ENCODE measurements at places on chromosomes 6 and 20. TPM values are rescaled to one million over a fixed set of nuclear protein-coding genes. Genes with fewer than 3 reads are reported as not detected.
A peak's percentile ranks its signal among the peaks of the same experiment; 100 is the strongest.

DNA sequence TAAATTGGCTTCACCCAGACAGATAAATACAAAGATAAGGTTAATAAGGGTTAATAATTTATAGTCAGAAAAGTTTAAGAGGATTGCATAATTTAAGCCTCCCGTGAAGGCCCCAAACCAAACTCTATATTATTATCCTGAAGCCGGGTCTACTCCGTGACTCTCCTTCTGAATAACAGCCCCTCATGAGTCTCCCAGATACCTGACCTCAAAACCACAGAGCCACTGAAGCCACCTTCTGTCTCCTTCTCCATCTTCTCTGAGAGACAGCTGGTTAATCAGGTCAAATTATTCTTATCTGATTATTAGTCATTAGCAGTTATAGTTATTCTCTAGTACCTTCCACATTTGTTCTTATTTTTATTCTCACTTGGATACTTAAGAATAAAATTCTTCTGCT, 569.2 kb upstream of the AGPAT4 start:
- H3K27me3 ChIP-seq = no peaks in the 10 kb centered on the region
- DNase-seq = no peak
- H3K4me3 ChIP-seq = no peak overlapping the region

DUSP15 gene
- not detected for total RNA-seq

DNA sequence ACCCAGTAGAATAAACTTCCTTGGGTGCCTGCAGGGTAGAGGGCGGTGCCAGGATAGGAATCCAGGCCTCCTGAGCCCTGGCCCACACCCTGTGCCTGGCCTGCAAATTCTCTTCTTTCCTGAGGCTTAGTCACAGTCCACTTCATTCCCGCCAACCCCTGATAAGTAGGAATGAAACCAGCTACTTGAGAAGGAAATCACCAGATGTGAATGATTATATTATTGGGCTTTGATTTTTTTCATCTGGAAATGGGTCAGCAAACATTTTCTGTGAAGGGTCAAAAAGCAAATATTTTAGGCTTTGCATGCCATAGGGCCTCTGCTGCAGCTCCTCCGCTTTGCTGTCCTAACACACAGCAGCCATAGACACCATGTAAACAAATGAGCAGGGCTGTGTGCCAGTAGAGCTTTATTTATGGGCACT, 50.2 kb downstream of the STK35 start:
- no peaks in the 10 kb centered on the region for H3K36me3 ChIP-seq
- H3K27ac ChIP-seq = no peak overlapping the region
- H3K4me1 ChIP-seq = no peaks in the 10 kb centered on the region
- H3K27me3 ChIP-seq = no peaks in the 10 kb centered on the region
- no peak for DNase-seq

GRCh38 chr6:119240257-119241110, 109.1 kb downstream of the MAN1A1 start:
- peaks cover 33% of the 10 kb centered on the region for H3K36me3 ChIP-seq
- H3K27ac ChIP-seq = no peak overlapping the region
- H3K27me3 ChIP-seq = no peaks in the 10 kb centered on the region
- H3K4me3 ChIP-seq = no peak overlapping the region
- DNase-seq = no peak
- H3K4me1 ChIP-seq = no peaks in the 10 kb centered on the region

HTR1E gene
- not detected for total RNA-seq

POM121L2 gene
- total RNA-seq = not detected

CFAP206 gene
- not detected for total RNA-seq

NRN1 gene
- 0.75 TPM for total RNA-seq

GRCh38 chr20:58361481-58362205, 27.4 kb upstream of the VAPB start:
- DNase-seq = no peak
- H3K4me1 ChIP-seq = peaks cover 4% of the 10 kb centered on the region
- H3K36me3 ChIP-seq = peaks cover 61% of the 10 kb centered on the region
- no peak overlapping the region for H3K4me3 ChIP-seq
- H3K27me3 ChIP-seq = no peaks in the 10 kb centered on the region
- H3K27ac ChIP-seq = no peak overlapping the region

BPIFB2 gene
- total RNA-seq = not detected

PHACTR1 gene
- total RNA-seq = 0.05 TPM

GRCh38 chr6:148426317-148426977, 83.8 kb downstream of the SASH1 start:
- no peaks in the 10 kb centered on the region for H3K4me1 ChIP-seq
- no peaks in the 10 kb centered on the region for H3K27me3 ChIP-seq
- H3K27ac ChIP-seq = no peak overlapping the region
- H3K4me3 ChIP-seq = no peak overlapping the region
- DNase-seq = no peak
- no peaks in the 10 kb centered on the region for H3K36me3 ChIP-seq

DNA sequence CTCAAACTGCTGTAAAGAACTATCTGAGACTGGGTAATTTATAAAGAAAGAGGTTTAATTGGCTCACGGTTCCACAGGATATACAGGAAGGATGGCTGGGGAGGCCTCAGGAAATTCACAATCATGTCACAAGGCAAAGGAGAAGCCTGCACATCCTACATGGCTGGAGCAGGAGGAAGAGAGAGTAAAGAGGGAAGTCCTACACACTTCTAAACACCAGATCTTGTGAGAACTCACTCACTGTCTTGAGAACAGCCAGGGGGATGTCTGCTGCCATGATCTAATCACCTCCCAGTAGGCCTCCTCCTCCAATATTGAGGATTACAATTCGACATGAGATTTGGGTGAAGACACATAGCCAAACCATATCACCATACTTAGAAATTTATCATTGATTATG, 1307.0 kb upstream of the GJE1 start:
- no peak overlapping the region for H3K27ac ChIP-seq
- peaks cover 4% of the 10 kb centered on the region for H3K27me3 ChIP-seq
- no peak overlapping the region for H3K4me3 ChIP-seq
- no peak for DNase-seq
- H3K36me3 ChIP-seq = no peaks in the 10 kb centered on the region
- H3K4me1 ChIP-seq = no peaks in the 10 kb centered on the region

GRCh38 chr6:85058806-85059205, 294.4 kb upstream of the TBX18 start:
- H3K27me3 ChIP-seq = no peaks in the 10 kb centered on the region
- H3K27ac ChIP-seq = no peak overlapping the region
- no peaks in the 10 kb centered on the region for H3K4me1 ChIP-seq

DNA sequence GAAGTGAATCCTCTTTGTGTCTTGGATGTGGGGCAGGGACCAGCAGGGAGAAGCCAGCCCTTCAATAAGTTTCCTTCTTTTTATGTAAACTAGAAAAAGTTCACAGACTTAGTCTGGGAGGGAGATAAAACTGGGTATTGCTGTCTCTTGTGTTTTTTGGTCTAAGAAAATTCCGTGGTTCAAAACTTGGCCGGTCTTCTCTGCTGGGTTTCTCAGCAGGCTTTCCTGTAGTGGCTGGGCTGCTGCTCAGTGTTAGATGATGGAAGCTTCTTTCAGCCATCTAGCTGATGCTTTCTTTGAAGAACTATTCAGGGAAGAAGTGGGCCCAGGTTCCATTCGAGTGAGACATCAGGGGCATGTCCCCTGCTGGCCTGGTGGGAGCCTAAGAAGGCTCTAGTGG, 70.7 kb upstream of the SCP2D1 start:
- H3K27me3 ChIP-seq = no peaks in the 10 kb centered on the region
- no peaks in the 10 kb centered on the region for H3K4me1 ChIP-seq
- no peak overlapping the region for H3K4me3 ChIP-seq
- H3K27ac ChIP-seq = no peak overlapping the region

- H3K27me3 ChIP-seq = peaks cover 13% of the 10 kb centered on the region
- H3K27ac ChIP-seq = no peak overlapping the region
- H3K4me3 ChIP-seq = no peak overlapping the region
- no peaks in the 10 kb centered on the region for H3K36me3 ChIP-seq
- H3K4me1 ChIP-seq = peaks cover 7% of the 10 kb centered on the region
Observed at GRCh38 chr6:10643201-10643651, 51.2 kb downstream of the C6orf52 start.

DNA sequence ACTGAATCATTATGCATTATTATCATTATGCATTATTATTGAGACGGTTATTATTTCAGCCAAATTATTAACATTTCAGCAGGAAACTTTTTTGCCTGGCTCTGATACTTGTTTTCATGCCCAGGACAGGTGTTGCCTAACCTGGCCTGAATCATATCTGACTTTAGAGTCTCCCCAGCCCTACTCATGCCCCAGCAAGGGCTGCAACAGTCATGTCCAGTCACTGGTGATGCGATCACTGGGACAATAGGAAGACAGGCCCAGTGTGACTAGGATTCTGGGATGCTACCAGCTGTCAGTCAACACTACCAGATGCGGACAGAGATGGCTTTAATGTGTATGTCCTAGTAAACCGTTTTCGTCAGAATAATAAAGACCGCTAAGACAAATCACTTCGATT, 285.0 kb downstream of the KHDC1L start:
- no peaks in the 10 kb centered on the region for H3K4me1 ChIP-seq
- no peak overlapping the region for H3K27ac ChIP-seq
- no peak overlapping the region for H3K4me3 ChIP-seq
- H3K36me3 ChIP-seq = no peaks in the 10 kb centered on the region
- DNase-seq = no peak

- H3K4me1 ChIP-seq = peaks cover 52% of the 10 kb centered on the region
- no peak overlapping the region for H3K27ac ChIP-seq
- DNase-seq = no peak
- H3K36me3 ChIP-seq = peaks cover 3% of the 10 kb centered on the region
- H3K4me3 ChIP-seq = no peak overlapping the region
- H3K27me3 ChIP-seq = no peaks in the 10 kb centered on the region
Observed at GRCh38 chr6:20370393-20370792, 31.3 kb upstream of the E2F3 start.

YIPF3 gene
- total RNA-seq = 59.0 TPM

- H3K27ac ChIP-seq = peak overlapping the region; percentile 94
- DNase-seq = no peak
- peaks cover 48% of the 10 kb centered on the region for H3K4me1 ChIP-seq
- H3K4me3 ChIP-seq = peak overlapping the region; percentile 82
- peaks cover 39% of the 10 kb centered on the region for H3K36me3 ChIP-seq
Observed at GRCh38 chr20:49811825-49812506, 662 bp upstream of the SLC9A8 start.

GRCh38 chr6:38498805-38499445, 140.8 kb downstream of the BTBD9 start:
- peaks cover 5% of the 10 kb centered on the region for H3K4me1 ChIP-seq
- no peaks in the 10 kb centered on the region for H3K27me3 ChIP-seq
- no peaks in the 10 kb centered on the region for H3K36me3 ChIP-seq
- no peak overlapping the region for H3K27ac ChIP-seq
- no peak overlapping the region for H3K4me3 ChIP-seq

DNA sequence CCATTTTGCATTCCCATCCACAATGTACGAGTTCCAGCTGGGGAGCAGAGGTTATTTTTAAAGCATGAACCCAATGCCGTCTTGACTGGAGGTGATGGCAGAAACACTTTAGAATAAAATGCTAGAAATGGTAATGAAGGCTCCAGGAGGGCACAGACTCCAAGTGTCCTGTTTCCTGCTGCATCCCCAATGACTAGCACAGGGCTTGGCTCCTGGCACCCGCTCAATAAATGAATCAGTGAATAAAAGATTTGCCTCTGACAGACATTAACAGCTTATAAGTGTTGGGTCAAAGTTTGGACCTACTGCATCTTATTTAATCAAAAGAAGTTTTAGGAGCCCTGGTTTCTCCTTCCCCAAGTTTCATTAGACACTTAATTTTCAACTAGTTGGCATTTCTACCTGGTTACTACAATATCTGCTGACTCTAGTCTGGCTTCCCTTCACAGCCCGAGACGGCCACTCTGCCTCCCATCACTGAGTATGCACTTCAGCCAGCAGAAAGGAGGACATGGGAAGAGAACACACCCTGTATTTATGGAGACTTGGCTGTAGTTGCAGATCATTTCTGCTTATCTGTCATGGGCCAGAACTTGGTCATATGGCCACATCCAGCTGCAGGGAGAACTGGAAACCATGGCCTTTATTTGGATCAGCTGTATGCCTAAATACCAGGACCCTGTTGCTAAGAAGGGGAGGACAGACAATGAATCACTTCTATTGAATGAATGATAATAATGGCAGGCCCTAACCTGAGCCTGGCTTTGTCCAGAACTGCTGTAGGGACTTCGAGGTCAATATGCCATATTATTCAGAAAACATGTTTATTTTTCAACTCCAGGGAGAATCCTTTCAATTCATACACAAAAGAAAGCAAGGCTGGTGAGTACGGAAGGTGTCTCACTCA, 63.1 kb downstream of the TTI1 start:
- no peak for DNase-seq
- H3K36me3 ChIP-seq = peaks cover 3% of the 10 kb centered on the region
- no peaks in the 10 kb centered on the region for H3K4me1 ChIP-seq
- H3K27ac ChIP-seq = no peak overlapping the region
- no peak overlapping the region for H3K4me3 ChIP-seq

GRCh38 chr20:316316-317068, 8.9 kb upstream of the SOX12 start:
- H3K27ac ChIP-seq = no peak overlapping the region
- H3K36me3 ChIP-seq = no peaks in the 10 kb centered on the region
- DNase-seq = no peak
- no peak overlapping the region for H3K4me3 ChIP-seq
- no peaks in the 10 kb centered on the region for H3K27me3 ChIP-seq
- peaks cover 6% of the 10 kb centered on the region for H3K4me1 ChIP-seq

WFDC6 gene
- total RNA-seq = not detected

GRCh38 chr6:66772800-66773199, 1065.8 kb upstream of the EYS start:
- no peaks in the 10 kb centered on the region for H3K36me3 ChIP-seq
- H3K27ac ChIP-seq = no peak overlapping the region
- no peaks in the 10 kb centered on the region for H3K4me1 ChIP-seq
- DNase-seq = no peak

GRCh38 chr6:157761331-157761921, 61.6 kb upstream of the SNX9 start:
- H3K4me3 ChIP-seq = peak overlapping the region; percentile 53
- no peaks in the 10 kb centered on the region for H3K36me3 ChIP-seq
- peak overlapping the region; percentile 92 for H3K27ac ChIP-seq
- DNase-seq = peak; percentile 51
- H3K27me3 ChIP-seq = peaks cover 22% of the 10 kb centered on the region

OR2H1 gene
- total RNA-seq = not detected

DNA sequence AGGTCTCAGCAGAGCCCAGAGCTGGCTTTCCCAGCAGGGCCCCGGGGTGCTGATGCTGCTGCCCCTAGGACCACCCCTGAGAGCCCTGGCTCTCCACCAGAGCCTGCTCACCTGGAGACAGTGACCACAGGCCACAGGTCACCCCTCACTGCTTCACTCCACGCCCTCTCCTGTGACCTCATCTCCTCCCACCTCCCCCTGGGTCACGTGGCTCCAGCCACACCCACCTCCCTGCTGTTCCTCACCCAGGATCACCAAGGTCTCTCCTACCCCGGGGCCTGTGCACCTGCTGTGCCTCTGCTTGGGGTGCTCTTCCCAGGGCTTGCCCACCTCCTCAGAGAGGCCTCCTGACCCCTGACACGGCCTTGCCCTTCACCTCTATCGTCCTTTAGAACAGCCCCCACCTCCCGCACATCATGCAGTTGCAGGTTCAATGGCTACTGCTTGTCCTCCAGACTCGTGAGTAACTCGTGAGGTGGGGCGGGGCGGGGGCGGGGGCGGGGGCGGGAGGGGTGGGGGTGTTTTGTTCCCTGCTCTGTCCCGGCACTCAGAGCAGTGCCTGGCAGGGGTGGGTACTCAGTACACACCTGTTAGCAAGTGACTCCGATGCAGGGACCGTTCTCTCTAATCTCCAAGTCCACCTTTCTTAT, 468.0 kb downstream of the PREX1 start:
- no peak for DNase-seq
- no peaks in the 10 kb centered on the region for H3K36me3 ChIP-seq
- no peak overlapping the region for H3K4me3 ChIP-seq
- no peak overlapping the region for H3K27ac ChIP-seq
- no peaks in the 10 kb centered on the region for H3K4me1 ChIP-seq

OSBPL2 gene
- 29.9 TPM for total RNA-seq

ASCC3 gene
- 63.5 TPM for total RNA-seq

OXT gene
- total RNA-seq = not detected

SLC24A3 gene
- total RNA-seq = not detected

Measured in activated T-helper 2 cell treated with anti-CD3 and anti-CD28 coated beads, Interferon-gamma antibody, Interleukin-2, Interleukin-4, amounts not matched to agents 10 μg/mL and 5 μg/mL and 100 μg/mL, durations not matched to agents 14 hours and 24 hours and 36 hours (primary cell).